ENCODE measurements at places on chromosomes 5 and 9.

DNA sequence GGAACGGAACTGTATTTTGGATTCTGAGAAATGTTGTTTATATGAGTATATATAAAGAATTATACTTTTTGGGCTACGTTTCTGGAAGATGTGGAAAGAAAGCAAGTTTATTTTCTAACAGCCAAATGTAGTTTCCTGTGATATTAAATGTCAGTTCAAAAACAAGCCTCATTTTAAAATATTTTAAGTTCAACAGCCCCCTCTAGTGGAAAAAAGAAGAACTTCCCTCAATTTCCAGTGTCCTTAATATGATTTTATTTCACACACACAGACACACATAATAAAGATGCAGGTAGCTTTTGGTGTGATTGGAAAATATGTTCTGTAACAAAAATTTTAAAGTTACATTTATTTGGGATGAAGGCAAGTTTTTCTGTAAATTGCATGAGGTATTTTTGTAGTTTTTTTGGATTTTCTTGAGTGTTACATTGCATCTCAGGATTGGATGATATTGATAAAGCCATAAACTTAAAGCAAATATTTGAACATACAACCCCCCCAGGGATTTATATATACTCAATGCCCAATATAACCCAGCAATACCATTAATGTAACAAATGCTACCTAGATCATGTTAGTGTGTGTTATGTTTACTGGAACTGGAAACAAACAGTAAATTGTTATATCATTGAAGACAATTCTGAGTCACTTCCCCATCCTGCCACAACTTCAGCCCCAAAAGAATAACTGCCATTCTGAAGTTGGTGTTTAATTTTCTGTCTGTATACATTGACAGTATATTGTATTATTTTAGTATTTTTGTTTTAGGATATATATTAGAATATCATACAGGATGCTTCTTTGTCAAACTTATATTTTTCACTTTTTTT, 54.0 kb downstream of the CCDC171 start:
- peak; percentile 17 for DNase-seq

DNA sequence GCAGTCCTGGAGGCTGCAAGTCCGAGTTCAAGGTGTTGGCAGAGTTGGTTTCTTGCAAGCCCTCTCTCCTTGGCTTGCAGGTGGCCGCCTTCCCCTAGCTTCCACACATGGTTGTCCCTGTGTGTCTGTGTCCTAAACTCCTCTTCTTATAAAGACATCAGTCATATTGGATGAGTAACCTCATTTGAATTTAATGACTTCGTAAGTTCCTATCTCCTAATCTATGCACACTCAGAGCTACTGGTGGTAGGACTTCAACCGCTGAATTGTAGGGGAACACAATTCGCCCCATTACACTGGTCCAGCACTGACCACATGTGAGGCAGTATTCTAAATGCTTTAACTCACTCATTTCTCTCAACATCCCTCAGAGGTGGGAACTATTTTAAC, 25.9 kb upstream of the ADAMTS2 start:
- DNase-seq = no peak

DNA sequence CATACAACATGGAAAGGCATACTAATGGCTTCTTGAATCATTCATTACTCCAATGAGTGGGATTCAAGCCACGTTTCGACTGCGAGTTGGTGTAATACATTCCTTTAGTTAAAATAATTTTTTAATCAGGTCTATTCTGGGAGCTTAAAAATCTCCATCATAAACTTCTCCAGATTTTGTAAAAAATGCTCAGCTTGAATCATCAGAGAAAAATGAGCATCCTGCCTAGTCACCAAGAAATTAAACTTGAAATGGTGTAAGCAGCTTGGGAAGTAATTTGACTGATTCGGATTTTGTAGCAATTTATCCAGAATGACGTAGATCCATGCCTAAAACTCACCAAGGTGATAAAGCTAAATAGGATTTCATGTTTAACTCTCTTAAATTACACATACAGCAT, 165.7 kb downstream of the SLCO4C1 start:
- no peak for DNase-seq

DNA sequence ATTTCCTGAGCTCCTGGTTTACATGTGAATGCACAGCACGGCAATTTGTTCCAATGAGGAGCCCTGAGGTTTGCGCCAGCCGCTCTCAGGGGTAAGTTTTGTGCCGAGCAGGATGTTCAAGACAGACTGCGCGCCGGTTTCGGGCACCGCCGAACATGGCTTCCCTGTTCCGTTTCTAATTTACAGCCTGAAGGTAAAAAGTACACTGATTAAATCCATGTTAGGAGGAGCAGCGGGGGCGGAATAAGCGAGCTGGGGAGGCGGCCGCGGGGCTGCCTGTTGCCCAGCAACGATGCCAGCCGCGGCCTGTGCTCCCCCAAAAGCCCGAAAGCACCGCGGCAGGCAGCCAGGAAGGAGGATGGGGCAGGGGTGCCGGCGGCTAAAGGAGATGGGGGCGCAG, 6.4 kb downstream of the SOWAHA start:
- DNase-seq = no peak

- DNase-seq = no peak
Measured at GRCh38 chr5:119833176-119833575, 203.8 kb downstream of the FAM170A start.

DNA sequence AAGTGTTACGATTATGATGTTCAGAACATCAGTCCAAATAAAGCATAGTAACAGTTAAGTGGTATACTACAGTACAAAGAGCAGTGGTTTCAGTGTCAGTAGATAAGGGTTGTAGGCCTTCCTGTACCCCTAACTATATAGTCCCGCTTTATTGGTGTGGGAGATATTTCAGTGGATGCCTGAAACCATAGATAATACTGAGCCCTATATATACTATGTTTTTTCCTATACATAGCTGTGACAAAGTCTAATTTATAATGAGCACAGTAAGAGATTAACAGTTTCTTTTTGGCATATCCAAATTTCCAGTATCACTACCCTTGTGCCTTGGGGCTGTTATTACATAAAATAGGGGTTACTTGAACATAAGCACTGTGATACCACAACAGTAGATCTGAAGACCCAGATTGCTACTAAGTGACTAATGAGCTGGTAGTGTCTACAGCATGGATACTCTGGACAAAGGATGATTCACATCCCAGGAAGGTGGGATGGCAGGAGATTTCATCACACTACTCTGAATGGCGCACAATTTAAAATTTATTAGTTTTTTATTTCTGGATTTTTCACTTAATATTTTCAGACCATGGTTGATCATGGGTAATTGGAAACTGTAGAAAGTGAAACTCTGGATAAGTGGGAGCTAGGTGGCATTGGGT, 119.3 kb downstream of the RPS23 start:
- DNase-seq = no peak

GRCh38 chr9:126531035-126531571, 82.6 kb upstream of the LMX1B start:
- no peak for DNase-seq

DNA sequence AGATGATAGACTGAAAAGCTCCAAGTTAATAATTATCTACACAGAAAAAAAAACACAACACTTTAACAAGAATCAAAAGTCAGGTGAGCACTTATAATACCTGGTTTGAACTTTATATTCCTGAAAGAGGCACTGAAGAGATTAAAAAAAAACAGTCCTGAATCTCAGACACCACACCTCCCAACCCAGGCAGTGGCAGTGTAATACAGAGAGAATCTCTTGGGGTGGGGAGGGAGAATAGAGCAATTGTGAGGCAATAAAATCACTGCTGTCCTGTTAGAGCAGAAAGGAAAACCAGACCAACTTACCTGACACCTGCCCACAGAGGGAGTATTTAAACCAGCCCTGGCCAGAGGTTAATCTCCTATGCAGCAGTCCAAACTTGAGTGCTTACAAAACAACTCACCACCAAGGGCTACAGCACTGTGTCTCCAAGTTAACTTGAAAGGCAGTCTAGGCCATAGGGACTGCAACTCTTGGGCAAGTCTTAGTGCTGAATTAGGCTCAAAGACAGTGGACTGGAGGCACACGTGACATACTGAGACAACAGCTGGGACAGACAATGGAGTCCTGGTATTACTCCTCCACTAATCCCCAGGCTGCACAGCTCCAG, 54.2 kb downstream of the SLCO4C1 start:
- no peak for DNase-seq

DNA sequence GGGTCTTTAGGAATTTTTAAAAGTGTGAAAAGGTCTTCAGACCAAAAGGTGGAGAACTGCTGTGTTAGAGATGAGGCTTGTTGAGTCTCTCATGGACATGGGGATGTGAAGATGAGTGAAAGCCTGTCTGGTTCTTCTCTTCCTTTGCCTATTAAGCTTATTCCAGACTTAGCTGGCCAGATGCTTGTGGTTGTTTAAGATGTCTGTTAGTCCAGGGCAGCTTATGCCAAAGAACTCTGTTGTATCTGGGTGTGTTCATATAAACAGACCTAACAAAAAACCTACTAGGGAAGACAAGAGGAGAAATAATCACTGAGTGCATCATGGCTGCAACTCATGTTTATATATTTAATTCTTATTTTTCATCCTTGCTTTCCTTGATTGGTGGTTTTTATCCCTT, 57.5 kb upstream of the NCS1 start:
- DNase-seq = no peak

GRCh38 chr5:89095341-89095740, 212.4 kb upstream of the MEF2C start:
- no peak for DNase-seq

GRCh38 chr5:117433818-117434217, 859.2 kb upstream of the SEMA6A start:
- no peak for DNase-seq

DNA sequence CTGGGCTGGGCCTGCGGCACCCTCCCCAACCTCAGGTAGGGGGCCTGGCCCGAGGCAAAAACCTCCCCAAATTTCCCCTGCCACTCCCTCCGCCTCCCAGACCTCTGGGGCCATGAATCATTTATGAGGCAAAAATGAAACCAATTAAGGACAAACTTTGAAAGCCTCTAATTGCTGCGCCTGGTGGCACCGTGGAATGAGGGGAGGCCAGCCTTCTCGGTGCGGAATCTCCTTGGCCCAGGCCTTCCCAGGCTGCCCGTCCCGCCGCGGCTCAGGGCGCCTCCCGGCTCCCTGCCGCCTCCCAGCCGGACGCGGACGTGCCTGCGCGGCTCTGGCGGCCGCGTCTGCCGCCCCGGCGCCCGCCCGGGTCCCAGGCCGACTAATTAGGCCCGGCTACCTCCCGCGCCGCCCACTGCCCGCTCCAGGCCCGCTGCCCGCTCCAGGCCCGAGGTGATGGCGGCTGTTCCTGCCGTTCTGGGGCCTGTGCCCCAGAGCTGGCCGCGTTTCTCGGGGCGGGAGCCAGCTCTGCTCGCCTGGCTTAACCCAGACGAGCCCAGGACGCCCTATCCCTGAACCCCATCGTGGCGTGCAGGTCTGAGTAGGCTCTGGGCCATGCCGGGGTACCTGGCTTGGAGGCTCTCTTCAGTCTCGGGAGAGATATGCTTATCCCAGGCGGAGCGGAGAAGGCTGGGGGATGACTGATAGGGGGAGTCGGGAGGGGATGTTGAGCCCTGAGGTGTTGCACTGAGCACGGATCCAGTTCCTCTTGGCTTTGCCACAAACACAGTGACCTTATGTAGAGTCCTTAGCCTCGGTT, 20.1 kb downstream of the CXXC5 start:
- no peak for DNase-seq

- no peak for DNase-seq
Measured at GRCh38 chr5:64339769-64340168, 166.0 kb upstream of the RGS7BP start.

GRCh38 chr5:156991714-156992113, 28.7 kb upstream of the TIMD4 start:
- DNase-seq = no peak

DNA sequence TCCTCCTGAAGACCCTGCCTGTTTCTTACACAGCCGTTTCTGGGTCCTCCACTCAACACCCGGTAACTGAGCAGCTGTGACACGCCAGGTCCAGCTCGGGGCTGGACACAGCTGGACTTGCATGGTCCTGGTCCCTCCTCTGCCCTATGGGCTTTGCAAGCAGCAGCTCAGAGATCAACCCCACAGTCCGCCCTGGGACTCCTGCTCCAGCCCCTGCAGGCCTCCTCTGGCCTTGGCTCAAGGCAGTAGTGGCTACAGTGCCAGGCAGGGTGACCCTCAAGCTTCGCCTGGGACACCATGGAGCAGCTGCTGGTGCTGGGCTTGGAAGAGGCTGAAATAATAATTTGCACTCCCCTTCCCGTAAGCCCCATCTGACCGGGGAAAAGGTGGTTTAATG, 66.1 kb upstream of the OLFM1 start:
- DNase-seq = no peak

- no peak for DNase-seq
Measured at GRCh38 chr5:139964994-139965565, 78.0 kb downstream of the NRG2 start.

- no peak for DNase-seq
Measured at GRCh38 chr5:138884554-138884953, 9.4 kb upstream of the LRRTM2 start.

- no peak for DNase-seq
Measured at GRCh38 chr5:180639741-180640610, 9.4 kb downstream of the FLT4 start.

GRCh38 chr5:52692039-52692438, 95.7 kb upstream of the ITGA1 start:
- DNase-seq = no peak

DNA sequence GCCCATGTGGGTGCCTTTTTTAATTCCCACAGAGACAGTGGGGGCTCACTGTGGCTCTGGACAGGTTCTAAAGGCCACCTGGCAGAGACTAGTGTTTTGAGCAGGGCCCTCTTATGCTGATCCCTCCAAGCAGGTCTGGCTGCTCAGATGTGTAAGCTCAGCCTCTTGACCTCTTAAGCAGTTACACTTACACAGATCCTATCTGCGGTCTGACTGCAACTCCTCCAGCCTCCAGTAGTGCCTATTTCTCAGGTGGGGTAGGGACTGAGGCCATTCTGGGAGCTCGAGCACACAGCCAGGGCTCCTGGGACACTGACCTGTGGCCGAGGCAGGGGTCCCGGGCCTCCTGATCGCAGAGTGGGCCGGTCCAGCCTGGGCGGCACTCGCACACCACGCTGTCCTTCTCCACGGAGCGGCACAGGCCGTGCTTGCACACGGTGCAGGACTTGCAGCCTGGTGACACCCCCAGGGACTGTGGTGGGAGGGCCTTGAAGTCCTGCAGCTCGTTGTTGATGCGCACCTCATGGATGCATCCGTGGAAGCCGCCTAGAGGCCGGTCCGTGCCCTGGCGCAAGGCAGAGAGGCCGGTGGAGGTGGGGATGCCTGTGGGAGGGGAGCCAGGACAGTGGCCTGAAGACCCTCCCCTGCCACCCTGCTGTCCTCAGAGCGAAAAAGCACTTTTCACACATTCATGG, 91.9 kb upstream of the PANK3 start:
- no peak for DNase-seq

DNA sequence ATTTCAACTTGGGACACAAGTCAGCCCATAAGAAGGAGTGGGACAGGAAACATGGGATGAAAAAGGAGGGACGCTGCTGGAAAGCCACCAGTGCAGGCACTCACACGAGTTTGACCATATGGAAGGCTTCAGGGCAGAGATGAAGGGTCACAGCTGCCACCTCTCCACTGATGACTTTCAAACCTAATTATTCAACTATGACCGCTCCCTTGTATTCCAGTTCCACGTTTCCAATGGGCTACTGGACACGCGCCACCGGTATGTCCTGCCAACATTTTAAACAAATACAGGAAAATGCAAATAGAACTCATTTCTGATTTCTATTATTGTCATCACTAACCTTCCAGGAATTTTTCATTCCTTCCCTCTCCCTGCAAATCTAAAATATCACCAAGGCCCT, 134.7 kb downstream of the SLC1A3 start:
- DNase-seq = no peak

GRCh38 chr9:30411571-30411970, 1972.9 kb upstream of the ACO1 start:
- DNase-seq = no peak

- no peak for DNase-seq
Measured at GRCh38 chr5:78667461-78668103, 19.0 kb upstream of the LHFPL2 start.

GRCh38 chr5:107869438-107870115, 198.8 kb upstream of the EFNA5 start:
- no peak for DNase-seq
